Activated T-helper 1 cell treated with anti-CD3 and anti-CD28 coated beads, Interleukin-2, amount 50 U/mL, for 16 hours (primary cell): ENCODE measurements at places on chromosomes 5 and 9.

DNA sequence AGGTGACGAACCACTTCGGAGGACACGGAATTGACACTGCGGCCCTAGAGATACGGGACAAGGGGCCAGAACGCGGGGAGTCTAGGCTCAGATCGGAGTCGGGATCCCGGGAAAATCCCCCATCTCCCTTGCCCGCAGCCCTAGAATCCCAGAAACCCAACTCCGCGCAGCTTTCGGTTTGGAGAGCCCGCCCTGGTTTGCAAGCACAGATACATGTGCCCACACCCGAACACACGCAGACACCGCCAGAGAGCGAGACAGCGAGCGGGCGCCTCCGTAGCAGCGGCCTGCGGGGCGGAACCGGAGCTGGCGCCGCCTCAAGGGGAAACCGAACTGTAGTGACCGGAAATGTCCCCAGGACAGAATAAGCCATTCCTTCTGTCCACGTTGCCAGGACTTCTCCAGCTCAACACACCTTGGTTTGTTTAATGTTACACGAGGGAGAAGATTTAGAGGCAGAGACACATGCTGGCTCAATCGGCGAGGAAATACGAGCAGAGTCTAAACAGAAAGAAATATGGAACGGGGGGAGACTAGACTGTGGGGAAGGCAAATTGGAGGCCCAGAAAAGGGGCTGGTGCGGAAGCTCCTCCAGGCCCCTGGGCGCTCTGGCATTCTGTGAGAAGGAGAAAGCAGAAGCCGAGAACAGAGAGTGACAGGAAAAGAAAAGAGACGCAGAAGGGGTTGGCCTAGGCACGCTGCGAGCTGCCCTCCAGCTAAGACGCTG, 2.9 kb upstream of the PAX5 start:
- DNase-seq = no peak

DNA sequence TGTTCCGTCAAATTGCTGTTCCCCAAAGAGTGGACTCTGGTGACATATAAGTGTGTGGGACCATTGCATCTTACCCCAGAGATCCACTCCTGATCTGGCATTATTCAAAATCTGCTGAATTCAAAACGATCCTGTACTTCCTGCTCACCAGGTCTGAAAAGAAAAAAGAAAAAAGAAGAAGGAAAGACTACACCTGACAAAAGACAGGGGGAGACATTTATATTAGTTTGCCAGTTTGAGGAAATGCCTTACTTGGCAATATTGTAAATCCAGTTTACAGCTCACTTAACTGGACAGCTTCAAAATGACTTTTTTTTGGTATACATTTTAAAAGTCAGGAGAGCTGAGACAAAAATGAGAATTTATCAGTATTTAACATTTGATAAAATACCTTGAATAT, 15.0 kb upstream of the GRHPR start:
- DNase-seq = no peak

GRCh38 chr5:131005963-131006684, 158.9 kb downstream of the HINT1 start:
- no peak for DNase-seq

- no peak for DNase-seq
These were observed 68.1 kb downstream of the RNF38 start for GRCh38 chr9:36332006-36332405.

GRCh38 chr5:16666883-16667398, 50.1 kb upstream of the RETREG1 start:
- no peak for DNase-seq

- DNase-seq = peak; percentile 27
These were observed 711 bp downstream of the TTC33 start for GRCh38 chr5:40755093-40755406.

- no peak for DNase-seq
These were observed 375.5 kb downstream of the PDE4D start for GRCh38 chr5:59517926-59518585.

GRCh38 chr9:129887334-129888292, 52.4 kb downstream of the USP20 start:
- no peak for DNase-seq

- DNase-seq = no peak
These were observed 22.4 kb upstream of the HACD4 start for GRCh38 chr9:21053851-21054250.

GRCh38 chr9:114170771-114171461, 15.6 kb downstream of the COL27A1 start:
- DNase-seq = no peak

DNA sequence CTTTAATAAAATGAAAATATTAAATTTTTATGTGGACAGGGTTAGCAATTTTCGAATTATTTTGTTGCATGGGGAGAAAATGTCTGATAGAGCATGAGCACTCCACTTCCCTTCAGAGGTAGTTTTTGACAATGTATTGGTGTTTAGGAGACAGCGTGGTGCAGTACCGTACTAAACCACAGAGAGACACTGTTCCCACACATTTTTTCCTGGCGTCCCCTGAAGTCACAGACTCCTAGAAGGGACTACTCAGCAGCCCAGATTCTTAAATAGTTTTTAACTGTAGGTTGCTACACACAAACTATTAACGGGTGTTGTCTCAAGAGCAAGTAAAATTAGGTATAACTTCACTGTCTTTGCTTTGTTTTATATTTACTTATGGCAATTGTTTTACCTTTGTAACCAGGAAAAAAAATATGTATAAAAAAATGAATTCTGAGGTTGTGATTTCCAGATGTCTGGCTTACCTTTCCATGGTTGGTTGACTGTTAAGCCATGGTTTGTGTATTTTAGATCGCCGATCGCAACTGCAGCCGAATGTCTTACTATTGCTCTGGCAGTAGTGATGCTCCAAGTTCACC, 171.2 kb downstream of the DOCK8 start:
- no peak for DNase-seq
